Dermis microvascular lymphatic vessel endothelial cell (primary cell): ENCODE measurements at places on chromosomes 1 and 21.

GRCh38 chr1:20584890-20585289 lies 4.0 kb upstream of the CDA start:
- no peak for DNase-seq

DNA sequence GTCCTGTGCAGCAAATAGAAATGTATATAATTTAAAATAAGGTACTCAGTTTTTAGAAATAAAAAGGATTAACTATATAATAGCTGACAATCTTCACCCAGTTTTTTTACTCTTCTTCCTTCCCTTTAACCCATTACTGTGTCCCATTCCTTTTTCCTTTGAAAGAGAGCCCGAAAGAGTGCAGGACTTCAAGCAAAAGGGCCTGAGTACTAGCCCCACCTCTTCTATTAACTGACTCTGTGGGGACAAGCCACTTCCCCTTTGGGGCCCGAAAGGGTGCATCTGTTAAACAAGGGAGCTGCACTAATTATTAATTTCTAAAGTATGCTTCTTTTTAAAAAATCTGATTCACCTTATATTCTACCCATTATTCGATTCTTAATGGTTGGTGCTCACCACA lies 3.3 kb downstream of the USP24 start:
- no peak for DNase-seq

DNA sequence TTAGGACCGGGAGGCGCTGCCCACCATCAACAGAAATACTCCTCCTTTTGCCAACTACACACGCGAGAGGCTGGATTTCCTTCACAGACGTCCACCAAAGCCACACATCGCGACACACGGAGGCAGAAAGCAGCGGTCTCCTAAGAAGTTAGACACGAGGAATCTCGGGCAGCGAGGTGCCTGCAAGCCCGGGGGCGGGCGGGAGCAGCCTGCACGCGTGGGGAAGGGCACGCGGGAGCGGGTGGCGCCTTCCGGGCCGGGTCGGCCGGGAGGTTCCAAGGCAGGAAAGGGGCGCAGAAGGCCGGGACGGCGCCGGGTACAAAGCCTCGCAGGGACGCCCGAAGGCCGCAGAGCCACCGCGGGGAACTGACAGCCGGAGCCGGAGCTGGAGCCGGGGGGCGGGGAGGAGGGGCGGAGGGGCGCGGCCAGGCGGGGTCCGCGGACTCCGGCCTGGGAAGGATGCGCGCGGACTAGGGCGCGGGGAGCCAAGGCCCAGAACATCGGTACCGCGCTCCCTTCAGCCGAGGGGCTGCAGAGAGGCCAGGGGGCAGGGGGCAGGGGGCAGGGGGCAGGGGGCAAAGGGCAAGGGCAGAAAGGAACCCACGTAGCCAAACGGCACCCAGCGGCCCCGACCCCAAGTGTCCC lies 722 bp downstream of the NPHP4 start:
- peak; percentile 21 for DNase-seq

DNA sequence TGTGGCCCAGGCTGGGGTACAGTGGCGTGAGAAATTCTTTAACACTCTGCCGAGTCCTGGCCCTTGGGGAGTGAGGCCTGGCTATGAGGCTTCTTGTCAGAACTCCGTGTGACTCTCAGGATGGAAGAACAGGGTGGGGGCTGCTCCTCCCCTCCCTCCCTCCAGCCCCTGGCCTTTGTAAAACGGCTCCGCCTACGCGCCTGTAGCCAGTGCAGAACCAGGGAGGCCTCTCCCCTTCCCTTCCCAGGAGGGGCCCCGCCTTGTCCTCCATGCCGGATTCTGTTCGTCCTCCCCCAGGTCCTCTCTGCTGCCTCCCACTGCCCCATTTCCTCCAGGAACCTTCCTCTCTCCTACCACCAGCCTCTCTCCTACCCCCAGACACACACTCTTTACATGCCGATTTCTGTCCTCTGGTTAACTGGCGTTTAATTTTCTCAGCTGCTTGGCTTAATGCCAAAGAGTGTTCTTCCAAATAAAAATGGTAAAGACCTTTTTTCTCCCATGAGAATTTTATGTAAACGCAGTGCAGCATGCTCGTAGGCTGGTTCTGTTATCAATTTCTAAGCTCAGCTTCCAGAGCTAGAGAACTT lies 21.0 kb downstream of the PDE9A start:
- DNase-seq: no peak
